ENCODE measurements at places on chromosomes 3 and 15.

- no peak for DNase-seq
These were observed 16.9 kb downstream of the TKT start for GRCh38 chr3:53238886-53239285.

DNA sequence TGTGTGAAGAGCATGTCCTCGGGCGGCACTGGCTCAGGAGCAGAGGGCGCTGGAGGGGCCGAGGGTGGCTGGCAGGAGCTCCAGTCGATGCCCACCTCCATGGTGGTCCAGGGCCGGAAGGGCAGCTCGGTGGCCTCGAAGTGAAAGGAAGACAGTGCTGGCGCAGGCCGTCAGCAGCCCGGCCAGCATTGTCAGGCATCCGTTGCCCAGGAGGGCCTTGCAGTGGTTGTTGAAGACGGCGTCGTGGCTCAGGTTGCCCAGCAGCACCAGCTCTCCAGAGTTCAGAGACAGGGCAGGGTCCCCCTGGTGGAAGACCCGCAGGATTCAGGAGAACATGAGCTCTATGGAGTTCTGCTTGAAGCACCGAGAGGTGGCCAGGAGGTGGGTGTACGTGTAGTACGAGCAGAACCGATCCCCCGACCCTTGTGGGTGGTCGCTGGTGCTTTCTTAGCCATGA is 16.5 kb upstream of the SIAH2 start:
- no peak for DNase-seq

- no peak for DNase-seq
These were observed 577.7 kb downstream of the MECOM start for GRCh38 chr3:169085827-169086226.

- DNase-seq = no peak
These were observed 196.2 kb downstream of the ROBO2 start for GRCh38 chr3:77236118-77236517.

- no peak for DNase-seq
These were observed 159.5 kb downstream of the CHSY1 start for GRCh38 chr15:101092156-101092866.

DNA sequence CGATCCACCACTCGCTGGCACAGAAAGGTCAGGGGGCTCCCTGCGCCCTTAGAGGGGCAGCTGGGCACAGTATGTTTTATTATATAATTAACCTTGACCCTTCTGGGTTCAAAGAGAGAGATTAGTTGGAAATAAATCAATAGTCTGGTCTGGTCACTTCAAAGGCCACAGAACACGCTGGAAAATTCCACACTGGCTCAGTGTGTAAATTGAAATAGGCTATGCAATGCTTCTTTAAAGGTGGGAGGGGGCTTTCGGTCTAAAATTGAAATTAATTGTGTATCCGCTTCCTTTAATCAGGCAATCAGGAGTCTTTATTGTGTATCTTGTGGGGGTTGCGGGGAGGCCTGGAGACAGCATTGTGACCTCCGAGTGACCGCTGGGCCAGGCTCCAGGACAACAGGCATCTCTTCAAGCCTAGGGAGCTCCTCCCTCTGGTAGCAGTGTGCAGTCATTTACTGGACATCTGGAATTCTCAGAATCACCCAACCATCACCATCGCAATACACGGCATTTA is 8.0 kb downstream of the RNU5B-1 start:
- DNase-seq = no peak

GRCh38 chr3:58804914-58805313 is 138.3 kb upstream of the FAM3D start:
- DNase-seq = no peak

All from activated gamma-delta T cell treated with anti-CD3 and anti-CD28 coated beads, Interleukin-2, amount 50 U/mL, for 16 hours (primary cell).